ENCODE measurements at places on chromosomes 2 and 18. TPM values are rescaled to one million over a fixed set of nuclear protein-coding genes. Genes with fewer than 3 reads are reported as not detected.

The TSPYL6 gene
- not detected for total RNA-seq

The NPPC gene
- 1.8 TPM for total RNA-seq

The ASTL gene
- not detected for total RNA-seq

DNA sequence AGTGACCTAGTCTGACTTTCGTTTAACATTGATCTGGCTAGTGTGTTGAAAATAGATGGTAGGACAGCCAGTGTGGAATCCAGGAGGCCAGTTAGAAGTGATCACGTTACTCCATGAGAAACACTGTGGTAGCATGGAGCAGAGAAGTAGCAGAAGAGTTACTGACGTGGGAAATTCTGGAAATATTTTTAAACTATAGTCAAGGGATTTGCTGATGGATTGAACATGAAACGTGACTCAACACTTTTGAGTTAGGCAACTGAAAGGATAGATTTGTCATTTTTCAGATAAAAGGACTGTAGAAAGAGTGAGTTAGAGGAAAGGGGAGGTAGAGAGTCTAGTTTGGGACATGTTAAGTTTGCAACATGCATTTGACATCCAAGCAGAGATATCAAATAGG is 130.4 kb downstream of the IRS1 start:
- no peak for DNase-seq

- DNase-seq, result peak; percentile 47
These were observed 124.7 kb downstream of the CABLES1 start for GRCh38 chr18:23259701-23260681.

DNA sequence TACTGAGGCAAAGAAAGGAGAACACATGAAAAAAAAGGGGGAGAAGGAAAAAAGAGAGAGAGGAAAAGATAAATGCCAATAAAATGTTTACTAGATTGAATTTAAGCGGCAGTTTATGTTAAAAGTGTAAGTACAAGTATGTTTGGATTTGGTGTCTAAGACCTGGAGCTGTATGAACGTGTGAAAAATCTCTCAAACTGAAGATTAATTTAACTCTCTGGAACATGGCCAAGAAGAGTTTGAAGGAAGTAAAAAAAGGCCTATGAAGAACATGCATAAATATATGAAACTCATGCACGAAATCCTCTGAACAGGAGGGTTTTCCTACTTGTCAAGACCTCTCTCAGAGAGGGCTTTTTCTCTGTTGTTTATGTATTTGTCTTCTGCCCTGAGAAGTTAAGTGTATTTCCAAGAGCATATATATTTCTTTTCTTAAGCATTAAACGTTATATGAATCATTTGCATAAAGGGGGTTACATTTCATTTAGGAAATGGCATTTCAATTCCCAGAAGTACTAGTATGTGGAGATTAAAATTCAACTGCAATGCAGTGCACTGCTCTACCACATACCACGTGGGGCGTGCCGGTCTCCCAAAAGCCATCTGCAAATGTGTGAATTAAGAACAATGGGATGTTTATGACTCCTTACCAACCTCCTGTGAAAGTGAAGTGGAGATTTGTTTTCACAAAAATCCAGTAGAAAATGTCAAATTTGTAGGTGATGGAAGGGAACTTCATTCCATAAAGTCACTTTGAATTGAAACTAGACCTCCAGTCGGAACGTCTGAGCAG is 281.1 kb upstream of the TRIB2 start:
- DNase-seq, result no peak

- no peak for DNase-seq
These were observed 153.2 kb downstream of the HDAC4 start for GRCh38 chr2:239247401-239248245.

- DNase-seq, result no peak
These were observed 31.4 kb downstream of the IMPA2 start for GRCh38 chr18:12012697-12013096.

DNA sequence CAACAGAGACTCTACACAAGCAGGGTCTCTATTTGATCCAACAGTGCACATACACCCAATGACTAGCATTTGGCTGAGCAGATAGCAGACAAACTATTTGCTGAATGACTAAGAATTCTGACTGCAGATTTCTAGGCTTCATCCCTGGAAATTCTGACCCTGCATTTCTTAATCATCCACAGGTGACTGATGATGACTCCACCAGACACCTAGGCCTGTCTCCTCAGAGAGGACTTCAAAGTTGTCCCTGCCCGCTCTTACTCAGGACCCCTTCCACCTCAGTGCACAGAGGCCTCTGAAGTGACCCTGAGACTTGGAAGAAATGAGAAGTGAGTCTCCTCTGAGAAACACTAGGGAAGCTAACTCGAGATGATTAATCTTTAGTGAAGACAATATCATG is 51.3 kb downstream of the SEPTIN10 start:
- no peak for DNase-seq

DNA sequence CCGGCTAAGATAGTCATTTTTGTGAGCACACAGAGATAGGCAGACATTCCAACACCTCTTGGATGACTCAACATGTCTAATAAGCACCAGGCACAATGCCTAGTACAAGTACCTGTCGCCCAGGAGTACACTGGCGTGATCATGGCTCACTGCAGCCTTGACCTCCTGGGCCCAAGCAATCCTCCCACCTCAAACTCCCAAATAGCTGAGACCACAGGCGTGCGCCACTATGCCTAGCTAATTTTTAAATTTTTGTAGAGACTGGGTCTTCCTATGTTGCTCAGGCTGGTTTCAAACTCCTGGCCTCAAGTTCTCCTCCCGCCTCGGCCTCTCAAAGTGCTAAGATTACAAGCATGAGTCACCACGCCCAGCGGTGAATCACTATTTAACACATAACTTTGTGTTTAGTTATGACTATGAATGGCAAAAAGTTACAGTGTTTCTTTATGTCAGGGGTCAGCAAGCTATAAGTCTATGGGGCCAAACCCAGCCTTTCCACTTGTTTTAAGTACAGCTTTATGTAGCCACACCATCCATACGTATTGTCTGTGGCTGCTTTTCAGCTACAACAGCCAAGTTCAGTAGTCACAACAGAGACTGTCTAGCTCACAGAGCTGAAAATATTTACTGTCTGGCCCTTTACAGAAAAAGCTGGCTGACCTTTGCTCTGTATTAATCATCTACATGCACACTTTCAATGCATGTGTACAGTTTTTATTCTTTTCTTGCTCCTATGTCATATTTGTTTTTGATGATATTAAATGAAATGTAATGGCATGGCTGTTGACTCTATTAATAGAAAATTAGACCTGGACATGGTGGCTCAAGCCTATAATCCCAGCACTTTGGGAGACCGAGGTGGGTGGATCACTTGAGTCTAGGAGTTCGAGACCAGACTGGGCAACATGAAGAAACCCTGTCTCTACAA is 18.7 kb downstream of the ORC2 start:
- peak; percentile 30 for DNase-seq

DNA sequence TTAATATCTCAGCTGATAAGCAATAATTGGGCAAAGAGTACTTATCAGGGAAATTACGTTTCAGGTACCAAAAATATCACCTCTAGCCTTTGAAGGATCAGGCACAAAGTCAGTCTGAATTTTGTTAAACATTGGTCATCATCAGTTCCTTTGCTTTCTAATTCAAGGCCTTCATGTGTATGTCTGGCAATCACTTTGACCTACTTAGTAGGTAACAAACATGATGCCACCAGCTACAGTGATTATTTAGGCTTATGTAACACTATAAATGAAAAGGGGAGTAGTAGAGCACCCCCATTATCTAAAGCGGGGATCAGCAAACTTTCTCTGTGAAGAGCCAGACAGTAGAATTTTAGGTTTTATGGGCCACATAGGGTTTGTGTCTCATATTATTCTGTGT is 75.1 kb downstream of the RTN4 start:
- no peak for DNase-seq

DNA sequence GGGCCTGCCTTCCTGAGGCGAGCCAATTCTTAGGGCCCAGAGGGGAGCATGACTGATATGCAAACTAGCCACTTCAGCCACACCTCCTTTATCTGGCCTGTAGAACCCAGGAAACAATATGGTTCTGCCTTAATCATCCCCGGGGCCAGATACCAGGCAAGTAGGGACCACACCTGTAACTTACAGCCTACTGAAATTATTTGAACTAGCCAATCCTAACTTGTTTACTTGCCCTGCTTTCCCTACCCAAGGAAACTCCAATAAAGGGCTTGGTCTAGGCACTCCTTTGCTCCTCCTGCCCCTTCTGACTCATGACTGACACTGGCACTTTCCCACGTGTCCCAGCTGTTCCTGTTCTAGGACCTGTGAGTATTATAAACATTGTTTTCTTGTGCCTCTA is 57.6 kb downstream of the MYOM1 start:
- DNase-seq, result no peak

DNA sequence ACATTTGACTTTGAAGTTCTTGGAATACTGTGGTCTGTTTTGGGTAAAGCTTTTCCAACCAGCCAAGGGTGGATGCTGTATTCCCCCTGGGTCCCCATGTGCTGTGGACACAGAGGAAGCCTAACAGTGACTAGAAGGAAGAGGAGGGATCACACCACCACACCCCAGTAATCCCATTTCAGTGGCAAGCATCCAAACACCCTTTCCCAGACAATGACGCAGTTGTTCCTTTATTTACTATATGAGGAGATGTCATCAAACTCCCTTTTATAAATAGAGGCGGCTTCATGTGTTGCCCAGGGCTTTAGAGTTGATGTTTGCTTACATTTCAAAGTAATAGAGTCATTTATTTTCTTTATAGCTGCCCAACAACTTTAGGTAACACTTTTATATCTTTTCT is 959.4 kb upstream of the GYPC start:
- DNase-seq, result no peak

GRCh38 chr2:239581352-239581901 is 180.6 kb upstream of the HDAC4 start:
- DNase-seq, result no peak

- DNase-seq, result no peak
These were observed 21.8 kb downstream of the CWC22 start for GRCh38 chr2:179985163-179985820.
